ENCODE measurements at places on chromosomes 2 and 18.

DNA sequence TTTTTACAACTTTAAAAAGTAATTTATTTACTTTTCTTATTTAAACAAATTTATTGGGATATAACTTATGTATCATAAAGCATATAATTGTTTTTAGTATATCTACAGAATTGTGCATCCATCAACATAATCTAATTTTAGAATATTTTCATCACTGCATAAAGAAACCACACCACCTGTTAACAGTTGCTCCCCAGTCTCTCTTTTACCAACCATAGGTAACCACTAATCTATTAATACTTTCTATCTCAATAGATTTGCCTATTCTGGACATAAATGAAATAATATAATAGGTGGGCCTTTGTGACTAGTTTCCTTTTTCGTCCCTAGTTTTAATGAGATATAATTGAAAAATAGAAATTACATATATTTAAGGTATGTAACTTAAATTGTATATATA, 90.6 kb downstream of the ADAM23 start:
- no peak for DNase-seq

GRCh38 chr18:38262661-38263060, 697.1 kb upstream of the CELF4 start:
- no peak for DNase-seq

- no peak for DNase-seq
Measured at GRCh38 chr2:86617153-86617552, 6.5 kb downstream of the RNF103 start.

- peak; percentile 26 for DNase-seq
Measured at GRCh38 chr2:174334781-174335251, at the start of gene SP9. Gene SP9 (plus strand): TSS chr2:174334954. CDS start chr2:174335093, 139 bp downstream.

GRCh38 chr18:74334242-74334893, 18.7 kb downstream of the C18orf63 start:
- DNase-seq, result no peak

DNA sequence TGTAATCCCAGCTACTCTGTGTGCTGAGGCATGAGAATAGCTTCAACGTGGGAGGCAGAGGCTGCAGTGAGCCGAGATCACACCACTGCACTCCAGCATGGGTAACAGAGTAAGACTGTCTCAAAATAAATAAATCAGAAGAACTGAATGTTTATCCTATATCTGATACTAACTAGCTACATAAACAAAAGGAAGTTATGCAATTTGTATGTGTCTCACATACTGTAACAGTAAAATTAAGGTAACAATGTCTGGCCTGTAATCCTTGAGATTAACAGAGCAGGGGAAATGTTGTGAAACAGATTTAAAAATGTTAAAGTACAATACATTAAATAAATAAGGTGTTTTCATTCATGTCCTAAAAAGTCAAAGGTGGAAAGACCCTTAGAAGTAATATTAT, 150.8 kb downstream of the MEMO1 start:
- no peak for DNase-seq

GRCh38 chr2:40109381-40109780, 330.3 kb upstream of the THUMPD2 start:
- no peak for DNase-seq

- DNase-seq, result no peak
Measured at GRCh38 chr2:47636176-47636575, 146.8 kb upstream of the MSH6 start.

GRCh38 chr2:38742797-38743559, 8.2 kb downstream of the SRSF7 start:
- DNase-seq, result peak; percentile 31

DNA sequence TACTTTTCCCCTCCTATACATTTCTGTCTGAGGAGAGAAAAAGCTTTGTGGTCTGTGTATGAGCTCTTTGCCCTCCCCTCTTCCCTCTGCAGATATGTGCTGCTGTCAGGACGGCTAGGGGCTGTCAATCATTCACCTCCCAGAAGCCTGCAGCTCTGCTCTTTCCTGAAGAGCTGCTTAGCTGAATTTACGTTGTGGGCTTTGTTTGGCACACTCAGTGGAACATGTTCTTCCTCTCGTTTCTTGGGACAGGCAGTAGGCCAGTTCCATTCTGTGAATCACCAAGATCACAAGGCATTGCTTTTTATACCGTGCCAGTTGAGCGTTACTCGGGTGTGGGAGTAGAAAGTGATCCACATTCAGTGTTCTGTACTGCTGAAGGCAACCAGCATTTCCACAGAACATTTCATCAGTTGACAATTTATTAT, 136.7 kb downstream of the LAMA3 start:
- no peak for DNase-seq

GRCh38 chr2:67729474-67729873, 332.3 kb downstream of the ETAA1 start:
- no peak for DNase-seq

DNA sequence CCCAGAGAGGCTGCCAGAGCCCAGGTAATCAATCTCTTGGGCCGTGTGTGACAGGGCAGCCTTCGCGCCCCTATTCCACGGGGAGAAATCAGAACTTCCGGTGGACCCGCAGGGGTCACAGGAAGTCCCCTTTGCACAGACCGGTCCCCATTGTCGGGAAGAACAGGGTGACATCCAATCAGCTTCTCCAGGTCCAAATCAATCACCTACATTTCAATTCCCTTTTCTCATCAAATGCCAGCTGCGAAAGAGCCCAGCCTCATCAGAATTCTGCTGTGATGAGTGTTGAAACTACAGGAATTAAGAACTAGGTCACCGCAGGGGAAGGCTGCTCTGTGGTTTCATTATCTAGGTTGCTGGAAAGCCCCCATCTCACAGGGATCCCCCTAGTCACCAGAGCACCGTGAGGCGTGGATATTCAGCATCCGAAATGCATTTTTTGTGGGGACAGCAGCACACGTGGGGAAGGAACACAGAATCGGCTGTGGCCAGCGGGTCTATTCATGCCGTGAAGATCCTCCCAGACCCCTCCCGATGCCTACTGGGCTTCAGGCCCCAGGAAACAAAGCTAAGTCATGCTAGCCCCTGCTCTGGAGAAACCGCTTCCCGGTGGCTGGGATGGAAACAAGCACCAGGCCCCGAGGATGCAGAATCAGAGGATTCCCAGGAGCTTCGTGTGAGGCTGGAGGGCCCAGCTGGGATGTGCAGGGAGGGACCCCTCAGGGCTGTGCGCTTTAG, 193.7 kb upstream of the ID2 start:
- no peak for DNase-seq

DNA sequence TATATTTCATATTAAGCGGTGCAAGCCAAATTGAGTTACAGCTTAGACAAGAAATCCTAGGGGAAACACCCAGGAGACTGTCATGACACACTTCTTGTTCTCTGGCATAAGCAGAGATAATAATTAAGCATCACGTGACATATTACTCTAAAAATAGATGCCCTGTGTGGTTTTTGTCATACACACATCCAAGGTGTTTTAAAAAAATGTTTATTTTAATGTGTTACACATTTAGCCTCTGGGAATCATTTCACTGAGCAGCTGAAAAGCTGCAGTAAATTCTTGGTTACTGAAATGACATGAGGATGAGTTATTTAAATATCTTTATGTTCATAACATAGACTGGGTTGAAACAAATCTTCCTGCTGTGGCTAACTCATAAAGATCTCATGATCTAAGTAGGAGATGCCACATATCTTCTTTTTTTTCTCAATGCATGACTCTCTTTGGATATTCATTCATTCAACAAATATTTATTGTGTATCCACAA, 38.0 kb upstream of the ERMN start:
- no peak for DNase-seq

DNA sequence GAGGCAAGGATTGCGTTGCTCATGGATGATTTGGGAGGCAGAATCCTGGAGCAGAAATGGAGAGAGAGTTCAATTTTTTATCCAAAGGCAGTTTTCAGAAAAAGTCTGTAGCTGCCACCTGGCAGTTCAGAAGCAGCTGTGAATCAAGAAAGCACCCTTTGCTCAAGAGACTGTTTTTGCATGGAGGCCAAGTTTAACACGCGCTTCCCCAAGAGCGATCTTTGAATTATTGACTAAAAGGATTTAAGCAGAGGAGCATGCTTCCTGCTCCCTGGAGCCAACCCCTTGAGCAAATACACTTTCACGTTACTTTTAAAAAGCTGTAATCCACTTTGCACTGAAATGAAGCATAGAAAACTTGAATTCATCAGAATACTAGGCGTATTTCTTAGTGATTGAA, 252.4 kb downstream of the RNF144A start:
- no peak for DNase-seq

- DNase-seq, result no peak
Measured at GRCh38 chr2:192535956-192536921, 341.5 kb upstream of the TMEFF2 start.

GRCh38 chr2:12488352-12489318, 228.1 kb upstream of the TRIB2 start:
- DNase-seq, result no peak

DNA sequence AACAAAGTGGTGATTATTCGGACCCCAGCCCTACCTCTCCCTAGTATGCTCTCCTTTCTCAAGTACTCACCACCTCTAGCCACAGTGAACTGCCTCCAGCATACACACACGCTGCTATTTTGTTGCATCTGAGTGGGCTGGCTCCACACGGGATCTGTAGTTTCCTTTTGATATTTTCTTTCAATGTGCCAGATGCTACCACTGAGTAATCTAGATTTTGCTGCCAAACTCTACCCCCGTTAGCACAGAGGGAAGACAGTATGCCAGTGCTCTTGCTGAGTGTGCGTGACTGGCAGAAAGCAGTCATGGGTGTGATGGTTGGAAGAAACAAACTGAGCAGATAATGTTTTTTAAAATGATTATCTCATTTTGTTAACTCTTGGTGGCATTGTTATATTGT, 11.6 kb downstream of the CFLAR start:
- no peak for DNase-seq

DNA sequence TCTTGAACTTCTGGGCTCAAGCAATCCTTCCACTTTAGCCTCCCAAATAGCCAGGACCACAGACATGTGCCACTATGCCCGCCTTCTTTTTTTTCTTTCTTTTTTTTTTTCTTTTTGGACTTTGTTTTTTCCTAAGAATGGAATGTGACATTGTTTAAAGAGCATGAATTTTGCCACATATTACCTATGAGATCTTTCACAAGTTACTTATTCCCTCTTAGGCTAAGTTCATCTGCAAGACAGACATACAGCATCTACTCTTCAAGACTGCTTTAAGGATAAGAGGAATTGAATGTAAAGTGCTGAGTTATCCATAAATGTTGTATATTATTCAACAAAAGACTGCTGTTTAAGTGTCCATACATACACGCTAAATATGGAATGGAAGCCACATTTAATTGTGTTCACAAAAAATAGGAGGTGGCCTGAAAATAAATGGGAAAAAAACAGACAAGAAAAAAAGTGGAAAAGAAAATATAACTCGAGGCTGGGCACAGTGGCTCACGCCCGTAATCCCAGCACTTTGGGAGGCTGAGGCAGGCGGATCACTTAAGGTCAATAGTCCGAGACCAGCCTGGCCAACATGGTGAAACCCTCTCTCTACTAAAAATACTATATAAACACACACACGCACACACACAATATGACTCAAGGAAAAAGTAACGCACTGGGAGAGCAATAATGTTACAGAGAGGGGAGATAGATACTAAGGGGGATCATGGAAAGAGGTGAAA, 3.2 kb upstream of the PPM1G start:
- DNase-seq, result no peak

DNA sequence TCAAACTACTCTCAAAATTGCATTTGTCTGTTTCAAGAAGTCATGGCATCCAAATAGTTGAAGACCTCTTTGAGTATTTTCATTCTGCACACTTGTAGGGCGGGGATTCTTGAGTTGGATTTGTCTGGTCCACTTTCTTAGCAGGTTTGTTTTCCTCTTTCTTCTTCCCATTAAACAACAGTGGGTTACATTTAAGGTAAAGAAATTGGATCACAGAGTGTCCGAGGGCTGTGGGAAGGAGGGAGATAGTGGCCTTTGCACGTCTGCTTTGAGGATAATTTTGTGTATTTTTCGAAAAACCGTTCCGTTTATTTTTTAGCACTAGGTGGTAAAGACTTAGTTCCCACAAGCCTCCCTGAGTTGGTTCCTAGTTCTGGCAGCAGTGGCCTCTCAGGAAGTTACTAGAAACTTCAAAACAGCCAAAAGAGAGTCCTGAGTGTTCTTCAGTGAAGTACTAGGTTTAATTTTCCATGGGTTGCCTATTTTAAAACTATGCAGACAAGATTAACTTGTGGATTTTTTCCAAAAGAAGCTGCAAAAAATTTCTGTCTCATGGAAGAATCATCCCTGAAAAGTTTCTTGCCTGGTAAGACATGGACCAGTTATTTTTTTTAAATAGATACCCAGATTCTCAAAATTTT, 107.9 kb downstream of the CDC42EP3 start:
- DNase-seq, result peak; percentile 31

DNA sequence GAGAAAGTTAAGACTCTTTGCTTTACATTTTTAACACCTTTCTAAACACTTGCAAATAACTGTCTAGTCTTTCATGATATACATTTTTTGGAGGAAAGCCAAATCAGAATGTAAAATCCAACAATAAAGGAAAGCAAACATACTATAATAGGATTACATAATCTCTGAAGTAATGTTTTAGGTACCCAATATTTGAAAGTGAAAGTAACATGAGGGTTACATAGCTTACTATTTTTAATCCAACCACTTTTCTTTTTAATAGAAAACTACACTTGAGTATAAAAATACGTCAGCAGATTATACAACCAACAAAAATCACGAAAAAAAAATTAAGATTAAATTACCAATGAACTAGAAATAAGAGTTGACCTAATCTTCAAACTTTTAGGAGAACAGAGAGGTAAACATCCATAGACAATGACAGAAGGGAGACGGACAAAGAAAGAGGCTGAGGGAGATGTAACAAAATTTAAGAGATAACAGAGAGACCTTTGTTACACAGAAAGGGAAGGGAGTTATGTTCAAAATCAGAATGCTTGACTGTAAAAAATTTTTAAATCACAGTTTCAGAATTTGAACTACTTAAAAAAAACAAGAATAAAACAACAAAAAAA, 150.0 kb downstream of the IKZF2 start:
- no peak for DNase-seq

- no peak for DNase-seq
Measured at GRCh38 chr2:72036173-72036545, 111.5 kb downstream of the CYP26B1 start.

DNA sequence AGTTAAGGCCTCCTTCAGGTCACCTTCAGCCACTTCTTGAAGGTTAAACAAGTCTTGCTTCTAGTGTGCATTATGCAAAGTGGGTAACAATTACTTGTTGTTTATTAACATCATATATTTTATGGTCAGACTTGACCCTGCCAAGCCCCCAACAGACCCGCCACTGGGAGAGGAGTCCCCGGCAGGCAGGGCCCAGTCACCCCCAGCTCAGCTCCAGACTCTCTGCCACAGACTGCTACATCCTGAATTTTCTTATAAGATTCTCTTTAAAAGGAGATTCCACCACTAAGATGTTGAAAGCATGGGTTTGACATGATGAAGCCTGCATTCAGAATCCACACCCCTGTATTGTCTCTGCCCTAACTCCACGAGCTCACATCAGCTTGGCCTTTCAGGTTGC, 174.3 kb upstream of the ARL4C start:
- no peak for DNase-seq

GRCh38 chr2:173493874-173494273, 139.2 kb downstream of the CDCA7 start:
- no peak for DNase-seq
